HT-29 (cell line): ENCODE measurements at places on chromosomes 16 and 17. TPM values are rescaled to one million over a fixed set of nuclear protein-coding genes. Genes with fewer than 3 reads are reported as not detected.

GRCh38 chr16:70713824-70714223, 28.0 kb upstream of the MTSS2 start:
- DNase-seq = no peak

GRCh38 chr16:1097800-1098199, 1.8 kb upstream of the C1QTNF8 start:
- no peak for DNase-seq

Gene CDT1
- total RNA-seq = 120 and 146 TPM in 2 replicates

GRCh38 chr16:8402981-8403843, 187.1 kb downstream of the TMEM114 start:
- DNase-seq = no peak

DNA sequence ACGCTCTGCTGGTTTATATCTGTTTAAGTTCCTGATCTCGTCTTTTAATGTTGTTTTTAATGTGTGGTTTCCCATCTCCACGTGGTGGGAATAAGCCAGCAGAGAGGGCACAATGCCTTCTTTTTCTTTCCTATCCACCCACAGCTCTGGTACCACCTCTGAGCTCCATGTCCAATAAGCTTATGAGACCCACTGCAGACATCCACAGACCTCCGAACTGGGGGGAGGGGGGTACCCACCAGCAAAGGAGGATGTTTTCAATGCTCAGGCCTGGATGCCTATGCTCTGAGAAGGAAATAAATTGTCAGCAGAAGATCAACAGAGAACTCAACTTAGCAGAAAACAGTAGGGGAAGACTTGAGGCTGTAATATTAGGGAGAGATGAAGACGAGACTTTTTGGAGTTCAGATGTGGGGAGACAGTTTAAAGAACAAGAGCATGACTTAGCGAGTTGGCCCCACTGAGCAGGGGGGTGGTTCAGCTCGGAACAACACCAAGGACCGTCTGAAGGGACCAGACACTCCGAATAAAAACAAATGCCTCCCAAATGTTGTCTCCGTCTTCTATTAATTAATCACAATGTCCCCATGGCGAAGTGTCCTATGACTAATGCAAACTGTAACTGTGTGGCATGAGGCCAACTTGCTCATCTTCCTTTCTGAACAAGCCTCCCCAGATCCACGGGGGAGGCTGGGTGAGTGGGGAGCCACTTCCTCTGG, 62.7 kb downstream of the GAS7 start:
- DNase-seq = no peak

DNA sequence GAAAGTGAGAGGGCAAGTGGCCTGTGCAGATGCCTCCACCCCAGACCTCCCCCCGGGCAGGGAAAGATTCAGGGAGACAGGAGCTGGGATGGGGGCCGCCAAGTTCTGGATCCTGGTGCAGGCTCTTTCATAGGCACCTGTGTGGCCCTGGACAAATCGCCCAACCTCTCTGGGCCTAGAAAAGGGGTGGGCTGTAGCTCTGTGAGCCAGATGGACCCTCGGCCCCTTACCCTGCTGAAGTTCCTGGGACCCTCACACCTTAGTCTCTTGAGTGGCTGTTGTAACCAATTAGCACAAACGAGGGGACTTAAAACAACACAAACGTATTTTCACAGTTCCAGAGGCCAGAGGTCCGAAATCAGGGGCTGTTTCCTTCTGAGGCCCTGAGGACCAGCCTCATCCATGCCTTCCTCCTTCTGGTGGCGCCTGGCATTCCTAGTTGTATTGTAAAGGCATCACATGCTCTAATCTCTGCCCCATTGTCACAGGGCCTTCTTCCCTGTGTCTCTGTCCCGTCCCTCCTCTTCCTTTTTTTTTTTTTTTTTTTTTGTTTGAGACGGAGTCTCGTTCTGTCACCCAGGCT, 352.6 kb downstream of the SEC14L1 start:
- DNase-seq = no peak

GRCh38 chr17:78592991-78593329, 15.8 kb upstream of the DNAH17 start:
- no peak for DNase-seq

Gene DPEP3
- total RNA-seq = not detected in 2 replicates

Gene CAPNS2
- total RNA-seq = 0.08 and 0.23 TPM in 2 replicates

DNA sequence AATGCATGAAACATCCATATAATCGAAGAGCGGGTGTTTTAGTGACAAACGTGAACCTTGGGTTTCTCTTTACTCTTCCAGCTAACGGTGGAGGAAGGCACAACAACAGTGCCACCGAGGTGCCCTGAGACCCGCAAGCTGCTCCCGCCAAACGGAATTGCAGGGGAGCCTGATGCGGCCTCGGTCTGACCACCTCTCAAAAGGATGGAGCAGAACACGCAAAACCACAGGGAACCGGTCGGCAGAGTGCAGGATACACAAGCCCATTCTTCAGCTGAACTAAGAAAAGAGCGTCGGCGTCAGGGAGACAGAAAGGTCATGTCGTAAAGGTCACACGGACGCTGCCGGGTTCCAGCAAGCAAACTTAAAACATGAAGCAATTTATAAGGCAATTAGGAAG, 109.5 kb upstream of the ZNF750 start:
- no peak for DNase-seq

Gene NEURL4
- total RNA-seq = 18.0 and 21.1 TPM in 2 replicates

Gene KRT23
- total RNA-seq = 3.3 and 4.1 TPM in 2 replicates

Gene ELP5
- 46.5 and 46.7 TPM in 2 replicates for total RNA-seq

- DNase-seq = no peak
These were observed 484 bp upstream of the NUDT7 start for GRCh38 chr16:77721752-77722308.

Gene TBC1D3H
- total RNA-seq = not detected in 2 replicates

DNA sequence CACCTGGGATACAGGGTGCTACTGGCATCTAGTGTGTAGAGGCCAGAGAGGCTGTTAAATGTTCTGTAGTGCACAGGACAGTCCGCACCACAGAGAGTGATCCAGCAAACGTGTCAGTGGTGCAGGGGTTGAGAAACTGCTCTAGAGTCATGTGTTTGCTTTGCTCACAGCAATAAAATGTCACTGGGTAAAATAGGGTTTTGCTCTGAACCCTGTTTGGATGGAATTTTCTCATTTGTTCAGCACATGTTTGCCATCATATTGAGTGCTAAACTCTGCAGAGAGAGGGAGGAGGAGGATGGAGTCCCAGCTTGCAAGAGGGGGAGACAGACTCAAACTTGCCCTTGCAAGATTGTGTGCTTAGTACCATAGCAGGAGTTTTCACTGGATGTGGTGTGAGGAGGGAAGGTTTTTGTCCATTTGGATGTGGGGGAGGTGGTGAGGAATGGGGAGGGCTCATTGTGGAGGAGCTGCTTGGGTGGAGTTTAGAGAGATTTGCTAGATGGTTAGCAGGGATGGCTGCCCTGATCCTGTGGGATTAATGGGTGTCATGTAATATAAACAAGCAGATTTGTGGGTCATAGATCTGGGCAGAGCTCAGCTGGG, 11.8 kb downstream of the PLCG2 start:
- no peak for DNase-seq

Gene CCL3
- not detected in 2 replicates for total RNA-seq

DNA sequence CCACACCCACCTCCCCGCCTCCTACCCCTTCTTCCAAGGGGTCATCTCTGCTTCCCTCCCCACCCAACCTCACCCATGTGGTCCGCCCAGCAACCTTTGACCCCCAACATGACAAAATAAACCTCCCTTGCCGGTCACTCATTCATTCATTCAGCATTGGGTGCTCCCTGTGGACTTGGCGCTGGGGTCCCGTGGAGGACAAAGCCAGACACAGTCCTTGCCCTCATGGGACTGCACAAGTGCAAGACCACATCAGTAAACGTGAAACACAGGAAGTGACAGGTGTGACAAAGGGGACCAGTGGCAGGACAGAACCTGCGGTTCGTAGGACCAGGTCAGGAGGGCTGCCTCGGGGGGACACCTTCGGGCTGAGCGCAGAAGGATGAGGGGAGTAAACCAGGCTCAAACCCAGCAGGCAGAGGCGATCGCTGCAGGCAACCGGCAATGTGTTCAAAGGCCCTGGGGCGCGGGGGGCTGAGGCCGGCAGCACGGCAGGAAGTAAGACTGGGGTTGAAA, 185.4 kb downstream of the SEC14L1 start:
- no peak for DNase-seq

Gene MARCHF10
- not detected in 2 replicates for total RNA-seq

Gene SCGB1C2
- not detected in 2 replicates for total RNA-seq

- DNase-seq = peak; percentile 31
These were observed 6.7 kb downstream of the ERI2 start for GRCh38 chr16:20799599-20799998.

DNA sequence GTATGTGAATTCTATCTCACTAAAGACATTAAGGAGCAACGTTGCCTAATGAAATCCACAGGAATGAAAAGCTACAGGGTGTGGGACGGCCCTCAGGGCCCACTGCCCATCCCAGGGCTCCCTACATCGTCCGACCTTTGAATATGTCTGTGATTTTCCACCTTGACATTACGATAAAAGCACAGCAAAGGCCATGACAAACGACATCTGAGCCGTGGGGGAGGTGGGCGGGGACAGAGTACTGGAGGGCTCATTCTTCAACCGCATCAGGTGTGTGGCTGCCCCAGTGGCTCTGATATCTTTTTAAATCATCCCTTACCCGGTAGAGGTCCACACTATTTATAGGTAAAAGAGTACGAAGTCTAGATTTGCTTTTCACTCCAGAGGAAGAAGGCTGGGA, 35.1 kb downstream of the LMF1 start:
- DNase-seq = no peak

DNA sequence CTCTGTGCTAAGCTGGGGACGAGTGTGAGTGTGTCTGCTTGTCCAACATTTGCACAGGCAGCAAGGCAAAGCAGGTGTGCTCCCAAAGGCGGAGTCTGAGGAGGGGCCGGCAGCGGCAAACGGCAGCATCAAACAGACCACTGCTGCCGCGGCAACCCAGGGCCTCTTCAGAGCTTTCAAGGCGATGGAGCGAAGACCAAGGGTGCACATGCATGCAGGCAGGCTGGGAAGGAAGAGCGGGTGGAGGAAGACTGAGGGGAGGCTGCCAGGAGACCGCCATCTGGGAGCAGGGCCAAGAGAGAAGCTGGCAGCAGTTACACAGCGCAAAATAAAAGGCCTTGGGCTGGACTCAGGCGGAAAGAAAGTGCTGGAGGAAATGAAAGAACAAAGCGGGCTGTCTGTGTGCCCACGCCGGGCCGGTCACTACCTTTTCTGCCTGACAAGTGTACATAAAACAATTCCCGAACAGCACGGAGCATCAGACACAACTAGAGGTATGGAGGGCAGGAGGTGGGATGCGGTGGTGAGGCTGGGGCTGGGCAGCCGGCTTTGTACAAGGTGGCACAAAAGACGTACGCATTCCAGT, 8.5 kb downstream of the TIMM22 start:
- DNase-seq = no peak

DNA sequence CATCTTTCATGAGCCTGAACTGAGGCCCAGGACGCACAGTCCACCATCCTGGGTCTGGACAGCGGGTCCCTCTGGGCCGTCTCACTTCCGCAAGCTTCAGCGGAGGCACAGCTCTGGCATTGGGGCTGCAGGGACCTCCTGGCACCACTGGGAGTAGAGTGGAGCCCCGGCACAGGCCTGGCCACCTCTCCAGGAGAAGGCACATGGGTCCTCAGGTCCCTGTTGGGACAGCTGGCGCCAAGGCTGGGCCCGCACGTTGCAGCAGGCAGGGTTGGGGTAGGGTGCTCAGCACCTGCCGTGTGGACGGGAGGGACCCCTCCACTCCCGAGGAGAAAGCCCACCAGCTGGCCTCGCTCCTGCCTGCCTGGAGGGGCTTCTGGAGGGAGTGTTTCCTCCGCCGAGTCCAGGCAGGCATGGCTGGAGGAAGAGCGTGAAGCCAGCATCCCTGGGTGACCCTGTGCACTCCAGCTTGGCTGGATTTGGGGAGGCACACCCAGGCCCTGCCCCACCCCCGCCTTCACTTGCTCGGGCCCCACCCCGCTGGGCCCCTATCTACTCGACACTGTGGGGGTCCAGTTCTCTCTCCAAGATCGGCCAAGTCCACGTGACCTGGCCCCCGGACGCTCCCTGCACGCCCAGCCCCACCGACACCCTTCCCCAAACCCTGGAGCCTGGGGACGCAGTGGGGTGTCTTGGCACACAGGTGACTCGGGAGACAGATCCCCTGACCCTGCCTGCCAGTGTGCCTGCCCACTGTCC, 6.6 kb upstream of the METRNL start:
- no peak for DNase-seq

GRCh38 chr17:7205561-7205960, 14.1 kb downstream of the DLG4 start:
- DNase-seq = no peak

DNA sequence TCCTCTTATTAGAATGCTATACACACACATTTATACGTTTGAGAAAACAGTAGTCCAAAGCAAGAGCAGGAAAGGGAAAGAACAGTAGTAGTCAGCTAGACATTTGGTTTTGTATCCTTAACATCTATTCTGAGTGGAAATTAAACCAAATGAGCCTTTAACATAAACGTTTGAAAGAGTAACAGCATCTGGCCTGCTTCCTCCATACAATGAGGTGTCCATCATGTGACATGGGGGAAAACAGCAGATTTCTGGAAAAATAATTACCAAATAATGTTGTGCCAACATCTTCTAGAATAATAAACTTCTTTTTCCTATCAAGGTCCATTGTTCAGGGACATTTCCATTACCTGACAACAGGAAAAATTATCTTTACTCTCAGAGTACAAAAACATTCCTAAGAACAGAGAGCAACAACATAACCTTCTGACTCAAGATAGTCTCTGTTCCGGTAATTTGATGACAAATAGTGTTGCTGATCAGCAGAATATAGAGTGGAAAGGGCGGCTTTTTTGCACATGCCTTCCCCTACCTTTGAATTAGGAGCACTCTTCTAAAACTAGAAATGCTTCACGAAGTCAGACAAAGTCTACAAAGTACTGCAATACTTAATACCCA, 20.2 kb downstream of the CYTH1 start:
- no peak for DNase-seq

- peak; percentile 21 for DNase-seq
These were observed 5.6 kb downstream of the DUXB start for GRCh38 chr16:75695708-75696107.

DNA sequence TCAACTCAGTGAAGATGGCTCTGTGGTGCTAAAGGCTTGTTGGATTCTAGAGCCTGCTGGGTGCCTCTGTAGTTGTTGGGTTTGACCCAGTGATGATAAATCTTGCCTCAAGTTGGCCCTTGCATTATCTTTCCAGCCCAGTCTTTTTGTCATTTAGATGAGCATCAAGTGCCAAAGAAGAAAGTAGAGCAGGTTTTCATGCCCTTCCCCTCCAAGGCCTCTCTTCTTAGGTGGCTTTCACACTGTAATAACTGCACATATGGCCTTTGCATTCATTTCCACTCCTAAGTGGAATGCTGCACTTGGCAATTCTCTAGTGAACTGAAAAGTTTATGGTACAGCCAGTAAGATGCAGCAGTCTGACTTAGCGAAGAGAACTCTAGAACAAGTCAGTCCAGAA, 165.1 kb downstream of the PHKB start:
- DNase-seq = no peak
